Renal pelvis (tissue), 12 donors: ENCODE measurements at places on chromosomes 13 and 19. TPM values are rescaled to one million over a fixed set of nuclear protein-coding genes. Genes with fewer than 3 reads are reported as not detected.

Gene SIAH3
- polyA plus RNA-seq, result 0.81 TPM

DNA sequence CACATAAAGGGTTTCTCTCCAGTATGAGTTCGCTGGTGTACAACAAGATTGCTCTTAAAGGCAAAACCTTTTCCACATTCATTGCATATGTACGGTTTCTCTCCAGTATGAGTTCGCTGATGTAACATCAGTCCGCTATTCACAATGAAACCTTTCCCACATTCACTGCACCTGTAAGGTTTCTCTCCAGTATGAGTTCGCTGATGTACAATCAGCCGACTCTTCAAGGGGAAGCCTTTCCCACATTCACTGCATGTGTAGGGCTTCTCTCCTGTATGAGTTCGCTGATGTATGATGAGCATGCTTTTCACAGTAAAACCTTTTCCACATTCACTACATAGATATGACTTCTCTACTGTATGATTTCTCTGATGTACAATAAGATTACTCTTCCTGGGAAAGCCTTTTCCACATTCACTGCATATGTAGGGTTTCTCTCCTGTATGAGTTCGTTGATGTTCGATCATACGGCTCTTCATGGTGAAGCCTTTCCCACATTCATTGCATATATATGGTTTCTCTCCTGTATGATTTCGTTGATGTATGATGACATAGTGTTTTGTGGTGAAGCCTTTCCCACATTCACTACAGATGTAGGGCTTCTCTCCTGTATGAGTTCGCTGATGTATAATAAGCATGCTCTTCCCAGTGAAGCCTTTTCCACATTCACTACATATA, 6.0 kb upstream of the ZNF614 start:
- no peak for DNase-seq

Gene ZNF549
- 10.8 TPM for polyA plus RNA-seq

Gene ZNF154
- polyA plus RNA-seq, result 39.4 TPM

DNA sequence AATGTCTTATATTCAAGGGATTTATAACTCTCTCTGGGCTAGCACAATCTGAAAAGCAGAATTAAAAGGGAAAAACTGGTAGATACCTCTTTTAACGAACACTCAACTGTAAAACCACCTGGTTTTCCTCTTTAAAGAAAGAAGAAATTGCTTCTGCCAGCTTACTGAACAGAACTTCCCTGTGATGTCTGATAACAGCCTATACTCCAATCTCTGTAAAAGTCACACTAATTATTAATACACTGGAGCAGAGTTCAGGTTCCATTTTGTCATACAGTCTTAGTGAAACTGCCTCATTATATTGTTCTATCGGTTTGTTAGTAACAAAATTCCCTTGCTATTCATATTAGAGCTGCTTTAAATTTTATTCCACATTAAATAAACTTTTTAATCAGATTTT, 251.0 kb upstream of the STARD13 start:
- DNase-seq, result no peak

DNA sequence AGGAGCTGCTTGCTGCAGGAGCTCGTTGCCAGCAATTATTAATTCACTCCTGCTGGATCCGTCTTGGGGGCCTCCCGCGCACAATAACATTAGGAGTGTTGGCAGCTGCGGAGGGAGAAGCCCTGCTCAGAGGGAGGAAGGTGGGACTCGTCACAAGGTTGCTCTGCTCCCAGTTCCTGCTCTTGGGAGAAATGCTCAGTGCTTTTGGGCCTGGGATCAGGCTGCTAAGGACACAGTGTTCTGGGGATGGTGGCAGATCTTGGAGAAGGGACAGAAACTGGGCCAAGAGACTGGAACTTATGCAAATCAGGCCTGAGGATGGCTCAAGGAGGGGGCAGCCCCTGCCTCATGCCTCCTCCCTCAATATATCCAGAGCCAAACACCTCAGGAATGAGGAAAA, 78.9 kb upstream of the OLFM4 start:
- DNase-seq, result no peak

DNA sequence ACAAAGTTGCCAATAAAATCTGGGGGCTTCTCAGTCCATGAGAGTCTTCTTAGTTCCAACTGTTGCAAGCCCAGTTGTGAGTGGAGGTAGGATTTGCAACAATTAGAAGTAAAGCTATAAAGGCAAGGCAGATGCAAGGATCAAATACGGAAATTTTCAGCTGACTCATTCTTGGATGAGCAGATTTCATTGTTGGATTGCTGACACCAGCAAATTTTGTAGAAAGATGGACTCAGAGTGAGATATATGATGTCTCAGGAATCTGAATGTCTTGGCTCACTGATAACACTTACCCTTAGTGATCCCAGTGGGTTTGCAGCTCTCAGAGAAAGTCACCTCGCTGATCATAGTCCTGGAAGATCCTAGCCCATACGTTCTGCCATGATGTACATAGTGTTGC, 209.0 kb downstream of the GPC6 start:
- no peak for DNase-seq

Gene ZNF541
- polyA plus RNA-seq, result 0.40 TPM

DNA sequence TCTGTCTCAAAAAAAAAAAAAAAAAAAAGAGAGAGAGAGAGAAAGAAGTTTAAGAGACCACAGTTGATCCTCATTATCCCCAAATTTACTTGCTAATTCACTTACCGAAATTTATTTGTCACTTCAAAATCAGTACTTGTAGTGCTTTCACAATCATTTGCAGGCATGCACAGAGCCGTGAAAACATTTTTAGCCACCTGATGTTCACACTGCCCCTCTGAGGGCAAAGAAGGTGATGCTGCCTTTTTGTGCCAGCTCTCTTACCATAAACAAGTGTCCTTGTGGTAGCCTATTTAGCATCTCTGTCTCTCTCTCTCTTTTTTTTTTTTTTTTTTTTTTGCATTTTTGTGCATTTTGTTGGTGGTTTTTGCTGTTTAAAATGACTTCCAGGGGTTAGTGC, 24.1 kb upstream of the CASP14 start:
- DNase-seq, result no peak

Gene SUCLA2
- polyA plus RNA-seq, result 97.1 TPM

DNA sequence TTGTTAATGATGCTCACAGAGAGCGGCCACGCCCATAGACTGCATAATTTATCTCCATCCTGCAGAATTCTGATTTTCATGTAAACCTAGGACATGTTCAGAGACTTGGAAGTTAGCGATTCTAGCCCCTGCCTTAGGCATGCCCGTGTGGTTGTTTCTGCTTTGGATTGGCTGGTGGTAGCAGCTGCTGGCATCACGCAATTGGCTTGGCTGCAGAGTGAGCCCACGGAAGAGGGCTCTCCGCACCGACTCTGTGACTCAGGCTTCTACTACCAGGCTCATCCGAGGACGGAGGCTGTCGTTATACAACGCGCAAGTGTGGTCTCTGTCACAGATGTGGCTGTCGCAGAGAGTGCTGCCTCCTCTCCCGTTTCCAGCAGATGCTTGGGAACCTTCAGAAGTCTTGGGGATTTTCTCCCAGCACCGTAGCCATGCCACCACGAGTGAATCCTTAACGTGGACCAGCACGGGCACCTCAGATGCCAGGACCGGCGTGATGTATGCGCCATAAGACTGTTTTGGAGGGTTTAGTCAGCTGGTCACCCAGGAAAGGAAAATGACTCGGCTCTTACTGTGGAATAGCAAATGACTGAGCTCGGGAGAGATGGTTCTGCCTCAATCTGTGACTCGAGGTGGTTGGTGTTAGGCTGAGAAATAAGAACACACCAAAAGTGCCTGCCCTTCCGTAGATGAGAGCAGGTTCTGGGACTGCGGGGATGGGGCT, 61.0 kb upstream of the F7 start:
- no peak for DNase-seq
